ENCODE measurements at places on chromosomes 12 and 14.
A peak's percentile ranks its signal among the peaks of the same experiment; 100 is the strongest.

- no peak for DNase-seq
Measured at GRCh38 chr12:34379142-34379541, 356.8 kb downstream of the ALG10 start.

GRCh38 chr12:120012067-120012621, 23.1 kb downstream of the BICDL1 start:
- DNase-seq: no peak

DNA sequence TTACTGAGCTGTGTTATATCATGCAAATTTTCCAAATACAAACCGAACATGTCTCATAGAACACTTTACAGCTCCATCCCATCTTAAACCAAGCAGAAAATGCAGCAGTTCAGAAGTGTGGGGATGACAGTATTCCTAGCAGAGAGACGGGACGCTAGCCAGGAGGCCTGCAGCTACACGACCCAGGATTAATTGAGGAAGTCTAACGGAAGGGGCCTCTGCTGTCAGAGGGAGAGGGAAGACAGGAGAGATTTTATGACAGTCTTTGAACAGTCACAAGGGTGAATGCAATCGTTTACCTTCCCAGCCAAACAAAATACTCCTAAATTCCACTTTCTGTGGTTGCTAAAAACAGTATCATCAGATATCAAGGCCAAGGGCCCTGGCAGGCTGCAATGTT, 261.9 kb downstream of the TMEM132D start:
- DNase-seq: no peak

- DNase-seq: no peak
Measured at GRCh38 chr12:96862326-96862725, 44.7 kb upstream of the NEDD1 start.

DNA sequence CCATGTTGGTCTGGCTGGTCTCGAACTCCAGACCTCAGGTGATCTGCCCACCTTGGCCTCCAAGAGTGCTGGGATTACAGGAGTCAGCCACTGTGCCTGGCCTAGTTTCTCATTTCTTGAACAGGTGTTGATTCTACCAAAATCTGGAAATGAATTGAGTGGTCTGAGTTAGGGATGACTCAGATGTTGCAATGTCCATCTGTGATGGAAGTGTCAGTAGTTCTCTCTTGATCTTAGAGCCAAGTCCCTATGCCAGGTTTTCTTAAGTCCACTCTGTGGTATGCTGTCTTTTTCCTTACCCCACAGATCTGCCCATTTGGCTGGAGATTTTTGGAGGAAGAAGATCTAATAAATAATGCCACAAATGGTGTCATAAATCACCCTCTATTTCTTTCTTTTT, 12.6 kb downstream of the SNAPC1 start:
- DNase-seq: no peak

DNA sequence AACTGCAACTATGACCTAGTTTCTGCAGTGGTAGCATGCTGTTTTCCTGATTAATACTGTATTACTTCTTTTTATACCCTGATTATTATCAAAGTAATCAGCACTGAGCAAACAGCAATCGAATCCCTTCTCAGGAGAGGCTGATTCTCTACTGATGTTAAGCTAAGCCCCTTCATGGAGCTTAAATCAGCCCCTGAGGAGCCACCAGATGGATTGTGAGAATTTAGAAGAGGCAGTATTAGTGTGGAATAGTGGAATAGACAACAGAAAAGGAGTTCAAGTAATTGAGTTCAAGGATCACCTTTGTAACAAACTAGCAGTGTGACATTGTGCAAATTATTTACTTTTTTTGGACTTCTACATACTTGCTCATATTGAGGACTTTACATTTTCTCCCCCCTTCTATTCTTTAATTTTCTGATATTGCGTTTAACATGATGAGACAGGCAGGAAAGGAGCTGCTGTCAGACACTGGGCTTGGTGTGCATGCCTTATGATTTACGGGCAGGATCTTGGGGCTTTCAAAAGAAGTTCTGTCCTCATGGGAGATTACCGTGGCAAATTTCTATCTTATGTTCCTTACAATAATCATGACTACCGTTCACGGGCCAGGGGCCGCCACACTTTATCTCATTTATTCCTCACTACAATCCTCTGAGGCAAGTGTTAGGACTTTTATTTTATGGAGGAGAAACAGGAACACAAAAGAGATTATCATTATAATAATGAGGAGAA, 68.0 kb downstream of the PTPRR start:
- no peak for DNase-seq

DNA sequence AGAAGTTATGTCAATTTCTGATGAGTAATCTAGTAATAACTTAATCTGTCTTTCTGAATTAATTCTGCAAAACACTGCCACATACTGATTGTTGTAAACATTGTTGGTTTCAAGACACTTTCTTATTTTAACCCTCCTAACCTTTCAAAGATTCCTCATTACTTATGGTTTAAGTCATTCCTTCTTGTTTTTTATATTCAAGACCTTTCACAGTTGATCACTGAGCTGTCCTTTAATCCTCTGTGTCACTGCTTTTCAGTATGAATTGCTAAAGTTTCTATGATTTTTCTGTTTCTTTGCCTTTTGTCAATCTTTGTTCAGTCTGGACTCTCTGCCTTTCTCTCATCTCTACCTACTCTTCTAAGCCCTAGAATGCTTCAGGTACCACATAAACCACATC, 164.7 kb downstream of the RAD51B start:
- no peak for DNase-seq

GRCh38 chr12:105705765-105706164, 375.3 kb downstream of the C12orf75 start:
- DNase-seq: no peak

DNA sequence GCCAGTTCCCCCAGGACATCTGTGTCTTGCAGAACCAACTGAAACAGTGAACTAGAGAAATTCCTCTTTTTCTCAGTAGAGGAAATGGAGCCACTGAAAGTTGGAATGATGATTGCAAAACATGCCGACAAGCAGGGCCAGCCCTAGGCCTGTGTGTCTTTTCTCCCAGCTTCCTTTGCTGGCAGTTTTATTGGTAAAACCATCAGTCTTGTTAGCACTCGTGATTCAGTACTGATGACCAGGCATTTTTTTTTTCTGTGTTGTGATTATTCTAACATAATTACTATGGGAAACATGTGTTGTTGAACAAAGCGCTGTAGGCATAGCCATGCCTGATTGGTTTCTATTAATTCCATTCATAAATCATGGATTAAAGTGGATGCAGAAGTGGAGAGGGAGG, 620.7 kb downstream of the AACS start:
- DNase-seq: no peak

- DNase-seq: no peak
Measured at GRCh38 chr12:90896821-90897220, 58.2 kb downstream of the CCER1 start.

- DNase-seq: no peak
Measured at GRCh38 chr12:127660961-127661360, 606.0 kb upstream of the TMEM132C start.

GRCh38 chr12:43179486-43179885, 372.5 kb downstream of the ADAMTS20 start:
- no peak for DNase-seq

GRCh38 chr14:104223101-104224041, 85.0 kb downstream of the KIF26A start:
- DNase-seq: no peak

DNA sequence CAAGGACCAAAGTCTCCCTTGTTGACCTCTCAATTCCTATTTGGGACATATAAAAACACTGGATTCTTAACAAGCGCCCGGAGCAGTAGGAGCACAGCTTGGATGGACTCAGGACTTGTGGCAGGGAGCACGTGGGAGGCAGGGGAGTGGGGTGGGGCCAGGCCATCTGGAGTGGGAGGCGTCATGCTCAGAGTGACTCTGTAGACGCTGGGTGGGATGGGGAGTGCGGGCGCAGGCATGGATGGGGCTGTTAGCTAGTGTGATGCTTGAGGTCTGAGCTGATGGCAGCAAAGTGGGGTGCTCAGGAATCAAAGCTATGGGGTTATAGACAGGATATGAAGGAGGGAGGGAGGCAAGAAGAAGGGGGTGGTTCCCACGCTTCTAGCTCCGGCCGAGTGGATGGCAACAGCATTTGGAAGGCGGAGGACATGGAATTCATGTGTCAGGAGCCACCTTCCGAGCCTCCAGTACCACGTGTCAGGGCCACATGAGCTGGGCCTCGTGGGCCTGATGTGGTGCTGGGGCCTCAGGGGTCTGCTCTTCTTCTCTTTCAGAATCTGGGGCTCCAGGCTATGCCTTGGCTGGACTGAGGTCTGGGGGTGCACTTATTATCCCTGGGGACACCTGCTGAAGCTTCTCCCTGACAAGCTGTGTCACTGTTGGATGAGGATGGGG, 26.2 kb downstream of the MEG3 start:
- DNase-seq: no peak

DNA sequence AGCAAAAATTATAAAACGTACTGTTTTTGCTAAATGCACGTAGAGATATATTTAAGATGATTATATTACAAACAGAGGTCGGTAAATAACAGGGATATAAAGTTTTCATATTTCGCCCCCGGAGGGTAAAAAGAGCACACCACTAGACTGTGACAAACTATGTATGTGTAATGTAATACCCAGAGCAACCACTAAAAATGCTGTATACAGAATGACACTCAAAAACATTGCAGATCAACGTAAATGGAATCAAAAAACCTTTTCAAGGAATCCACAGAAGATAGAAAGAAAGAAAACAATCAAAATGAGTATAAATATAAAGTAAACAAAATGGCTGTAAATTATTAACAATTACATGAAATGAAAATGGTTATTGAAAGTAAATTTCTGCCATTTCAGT, 37.6 kb upstream of the PRB4 start:
- peak; percentile 5 for DNase-seq

DNA sequence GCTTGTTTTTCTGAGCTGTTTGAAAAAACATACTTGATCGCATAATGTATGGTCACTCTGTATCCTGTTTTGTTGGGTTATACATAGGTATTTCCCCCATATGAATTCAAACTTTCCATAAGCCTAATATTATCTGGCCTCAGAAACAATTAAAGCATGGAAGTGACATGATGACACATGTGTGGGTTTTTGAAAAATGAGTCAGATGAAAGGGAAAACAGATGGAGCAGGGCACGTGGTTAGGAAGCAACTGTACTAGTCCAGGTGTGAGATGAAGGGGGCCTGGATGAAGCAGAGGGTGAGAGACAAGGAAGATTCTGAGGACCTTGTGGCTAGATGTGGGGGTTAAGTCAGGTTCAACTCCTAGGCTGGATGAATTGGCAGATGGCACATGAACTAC, 92.7 kb upstream of the DNM1L start:
- no peak for DNase-seq

DNA sequence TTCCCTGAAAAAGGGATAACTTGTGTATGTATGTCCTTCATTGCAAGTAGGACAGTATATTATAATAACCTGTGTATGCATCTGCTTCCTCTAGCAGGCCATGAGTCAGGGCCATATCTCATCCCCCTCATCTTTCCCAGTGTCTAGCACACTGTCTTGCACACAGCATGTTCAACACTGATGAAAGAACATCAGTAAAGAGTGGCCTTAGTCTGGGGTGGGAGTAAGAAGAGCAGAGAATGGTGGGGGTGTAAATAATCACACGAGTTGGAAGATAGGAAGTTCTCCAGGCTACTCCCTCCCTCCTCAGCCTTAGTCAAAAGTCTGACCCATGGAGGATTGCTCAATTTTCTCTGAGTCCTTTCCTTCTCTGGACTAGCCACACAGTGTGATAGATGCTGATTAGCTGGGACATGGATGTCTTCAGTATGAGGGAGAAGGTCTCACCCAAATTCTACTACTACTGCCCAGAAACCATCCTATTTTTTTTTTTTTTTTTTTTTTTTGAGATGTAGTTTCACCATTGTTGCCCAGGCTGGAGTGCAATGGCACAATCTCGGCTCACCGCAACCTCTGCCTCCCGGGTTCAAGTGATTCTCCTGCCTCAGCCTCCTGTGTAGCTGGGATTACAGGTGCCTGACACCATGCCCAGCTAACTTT, 14.6 kb upstream of the SP1 start:
- no peak for DNase-seq

- no peak for DNase-seq
Measured at GRCh38 chr12:27542628-27543027, 18.6 kb downstream of the PPFIBP1 start.

- DNase-seq: no peak
Measured at GRCh38 chr14:92160619-92161018, 38.9 kb downstream of the CPSF2 start.

DNA sequence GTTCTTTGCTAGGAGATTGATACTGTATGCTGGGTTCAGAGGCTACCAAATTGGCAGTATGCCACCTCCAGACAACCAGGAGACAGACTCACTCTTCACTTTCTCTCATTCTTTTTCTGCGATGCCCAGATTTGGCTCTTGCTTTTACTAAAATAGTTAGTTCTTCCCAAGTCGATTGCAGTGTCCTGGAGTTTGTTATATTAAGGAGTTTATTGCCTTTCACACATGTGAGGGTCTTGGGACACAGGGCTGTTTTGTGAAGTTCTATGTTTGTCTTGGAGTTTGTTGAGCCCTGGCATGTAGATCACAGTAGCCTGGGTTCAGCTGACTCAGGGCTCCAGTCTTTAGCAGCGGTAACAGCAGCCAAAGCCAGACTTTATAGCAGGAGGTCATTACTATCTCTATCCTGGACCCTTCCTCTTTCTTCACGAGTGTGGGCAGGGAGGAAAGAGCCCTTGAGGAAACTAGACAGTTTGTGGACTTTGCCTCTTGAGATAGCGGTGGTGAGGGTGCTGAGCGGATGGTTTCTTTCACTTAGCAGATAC, 1.6 kb downstream of the MLEC start:
- DNase-seq: no peak

DNA sequence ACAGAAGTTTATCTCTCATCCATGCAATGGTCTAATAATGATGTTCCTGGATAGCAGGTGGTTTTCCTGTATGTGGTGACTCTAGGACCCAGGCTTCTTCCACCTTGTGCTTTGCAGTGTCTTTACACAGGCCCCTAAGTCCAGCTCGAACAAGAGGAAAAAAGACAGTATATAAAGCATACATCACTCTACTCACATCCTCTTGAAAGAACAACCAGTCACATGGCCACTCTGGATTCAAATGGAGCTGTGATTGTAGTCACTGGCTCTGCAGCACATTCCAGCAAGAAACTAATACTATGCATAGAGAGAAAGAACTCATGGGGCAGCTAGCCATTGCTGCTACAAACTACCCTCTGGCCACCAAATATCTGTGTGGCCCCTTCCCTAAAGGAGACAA, 11.5 kb upstream of the E2F7 start:
- no peak for DNase-seq

GRCh38 chr14:91127401-91127801, 13.5 kb downstream of the DGLUCY start:
- DNase-seq: peak; percentile 29

All from HuH-7.5 (cell line).